ENCODE measurements at places on chromosomes 16 and 17. TPM values are rescaled to one million over a fixed set of nuclear protein-coding genes. Genes with fewer than 3 reads are reported as not detected.

DNA sequence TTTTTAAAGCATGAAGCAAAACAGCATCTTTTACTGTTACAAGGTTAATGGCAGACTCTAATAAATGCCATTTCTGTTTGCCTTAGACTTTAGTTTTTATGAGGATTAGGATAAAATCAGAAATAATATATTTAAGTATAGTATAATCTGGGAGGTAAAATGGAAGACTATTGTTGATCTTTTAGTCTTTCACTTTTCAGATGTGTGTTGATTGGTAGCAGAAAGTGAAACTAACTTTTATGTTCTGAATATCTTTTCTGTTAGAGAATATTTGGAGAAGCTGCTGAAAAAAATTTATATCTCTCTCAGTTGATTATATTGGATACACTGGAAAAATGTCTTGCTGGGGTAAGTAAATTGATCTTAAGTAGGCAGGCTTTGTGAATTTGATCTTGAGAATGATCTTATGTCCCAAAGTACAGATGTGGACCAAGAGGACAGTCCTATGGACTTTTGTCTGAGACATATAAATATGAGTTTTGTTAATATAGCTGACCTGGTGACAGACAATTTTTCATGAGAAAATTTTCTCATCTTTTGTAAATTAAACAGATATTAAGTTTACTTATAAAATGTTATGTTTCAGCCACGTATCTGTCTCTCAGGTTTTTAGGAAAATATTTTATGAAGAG lies 64.1 kb downstream of the NF1 start:
- DNase-seq = no peak

GRCh38 chr16:4798456-4798855 lies 3.3 kb downstream of the SMIM22 start:
- no peak for DNase-seq

DNA sequence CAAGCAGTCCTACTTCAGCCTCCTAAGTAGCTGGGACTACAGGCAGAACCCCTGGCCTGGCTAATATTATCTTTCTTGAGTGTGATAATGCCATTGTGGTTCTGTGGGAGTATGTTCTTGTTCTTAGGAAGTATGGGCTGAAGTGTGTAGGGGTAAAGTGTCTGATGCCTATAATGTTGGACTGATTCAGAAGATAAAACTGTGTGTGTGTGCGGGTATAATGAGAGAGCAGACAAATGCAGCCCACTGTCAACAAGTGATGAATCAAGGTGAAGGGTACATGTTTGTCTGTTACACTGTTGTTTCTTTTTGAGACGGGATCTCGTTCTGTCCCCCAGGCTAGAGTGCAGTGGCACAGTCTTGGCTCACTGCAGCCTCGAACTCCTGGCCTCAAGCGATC lies 127.5 kb downstream of the CLEC16A start:
- DNase-seq = no peak

DNA sequence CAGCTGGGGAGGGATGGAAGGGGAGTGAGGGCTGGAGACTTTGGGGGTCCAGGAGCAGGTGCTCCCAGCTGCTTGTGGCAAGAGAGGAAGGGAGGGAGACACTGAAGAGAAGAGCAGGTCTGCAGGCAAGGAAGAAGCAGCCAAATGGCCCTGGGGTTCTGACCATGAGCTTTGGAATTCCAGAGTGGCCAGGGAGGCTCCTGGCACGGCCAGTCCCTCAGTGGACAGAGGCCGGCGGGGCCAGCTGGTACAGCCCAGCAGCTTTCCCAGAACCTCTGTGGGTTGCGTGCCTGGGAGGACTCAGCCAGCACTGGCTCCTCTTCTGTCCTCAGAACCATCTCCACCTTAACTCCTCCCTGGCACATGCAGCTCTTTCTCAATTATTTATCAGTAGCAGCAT lies 233.0 kb downstream of the MSI2 start:
- no peak for DNase-seq

- DNase-seq = no peak
Measured at GRCh38 chr16:69179328-69180010, 7.5 kb upstream of the SNTB2 start.

GRCh38 chr16:56931271-56931891 lies 561 bp upstream of the HERPUD1 start:
- no peak for DNase-seq

DNA sequence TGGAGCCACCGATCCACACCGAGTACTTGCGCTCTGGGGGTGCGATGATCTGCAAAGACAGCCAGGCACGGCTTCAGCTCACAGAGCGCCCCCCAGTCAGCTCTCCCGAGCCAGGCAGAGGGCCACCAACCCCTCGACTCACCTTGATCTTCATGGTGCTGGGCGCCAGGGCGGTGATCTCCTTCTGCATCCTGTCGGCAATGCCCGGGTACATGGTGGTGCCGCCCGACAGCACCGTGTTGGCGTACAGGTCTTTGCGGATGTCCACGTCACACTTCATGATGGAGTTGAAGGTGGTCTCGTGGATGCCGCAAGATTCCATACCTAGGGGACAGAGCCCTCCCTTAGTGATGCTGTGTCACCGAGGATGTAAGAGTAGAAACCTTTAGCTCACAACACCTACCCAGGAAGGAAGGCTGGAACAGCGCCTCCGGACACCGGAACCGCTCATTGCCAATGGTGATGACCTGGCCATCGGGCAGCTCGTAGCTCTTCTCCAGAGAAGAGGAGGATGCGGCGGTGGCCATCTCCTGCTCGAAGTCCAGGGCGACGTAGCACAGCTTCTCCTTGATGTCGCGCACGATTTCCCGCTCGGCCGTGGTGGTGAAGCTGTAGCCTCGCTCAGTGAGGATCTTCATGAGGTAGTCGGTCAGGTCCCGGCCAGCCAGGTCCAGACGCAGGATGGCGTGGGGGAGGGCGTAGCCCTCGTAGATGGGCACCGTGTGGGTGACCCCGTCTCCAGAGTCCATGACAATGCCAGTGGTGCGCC lies 1.6 kb downstream of the ACTG1 start:
- DNase-seq = no peak

DNA sequence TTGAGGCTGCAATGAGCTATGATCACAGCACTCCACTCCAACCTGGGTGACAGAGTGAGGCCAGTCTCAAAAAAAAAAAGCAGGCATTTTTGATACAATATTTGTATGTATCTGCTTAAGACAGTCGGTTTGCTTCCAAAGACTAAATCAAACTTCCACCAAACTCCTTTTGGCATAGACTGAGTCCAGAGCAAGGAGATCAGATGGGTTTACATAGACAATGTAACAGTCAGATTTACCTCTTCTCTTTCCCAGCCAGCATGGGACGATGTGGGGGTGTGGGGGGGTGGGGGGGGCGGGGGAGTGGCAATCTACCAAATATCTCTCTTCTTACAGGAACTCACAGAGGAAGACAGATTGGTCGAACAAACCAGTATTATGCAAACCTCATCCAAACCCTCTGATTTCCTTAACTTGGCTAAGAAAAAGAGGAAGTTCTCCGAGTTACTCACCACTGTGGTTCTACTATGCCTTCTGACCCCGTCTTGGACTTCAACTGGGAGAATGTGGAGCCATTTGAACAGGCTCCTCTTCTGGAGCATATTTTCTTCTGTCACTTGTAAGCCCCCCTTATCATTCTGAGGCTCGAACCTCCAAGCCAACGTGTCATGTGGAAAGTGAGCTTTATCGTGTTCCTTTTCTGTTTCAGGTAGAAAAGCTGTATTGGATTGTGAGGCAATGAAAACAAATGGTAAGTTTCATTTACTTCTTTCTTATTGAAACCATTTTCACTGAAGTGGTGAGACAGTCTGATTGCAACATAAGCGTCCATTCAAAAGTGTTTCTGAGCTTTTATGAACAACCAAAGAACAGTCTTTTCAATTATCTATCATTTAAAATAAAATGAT lies at the start of gene MILR1:
Gene MILR1 (plus strand): TSS at position 451 of the 848 bp plus-strand sequence. CDS start 54 bp downstream, at position 505.
- no peak for DNase-seq

The TNP2 gene
- not detected for total RNA-seq

Data from osteocyte (in vitro differentiated cells).